CD4-positive, alpha-beta T cell treated with Interleukin-2 at 100 ng/mL for 4 hours (primary cell): ENCODE measurements at places on chromosomes 11 and 22.

DNA sequence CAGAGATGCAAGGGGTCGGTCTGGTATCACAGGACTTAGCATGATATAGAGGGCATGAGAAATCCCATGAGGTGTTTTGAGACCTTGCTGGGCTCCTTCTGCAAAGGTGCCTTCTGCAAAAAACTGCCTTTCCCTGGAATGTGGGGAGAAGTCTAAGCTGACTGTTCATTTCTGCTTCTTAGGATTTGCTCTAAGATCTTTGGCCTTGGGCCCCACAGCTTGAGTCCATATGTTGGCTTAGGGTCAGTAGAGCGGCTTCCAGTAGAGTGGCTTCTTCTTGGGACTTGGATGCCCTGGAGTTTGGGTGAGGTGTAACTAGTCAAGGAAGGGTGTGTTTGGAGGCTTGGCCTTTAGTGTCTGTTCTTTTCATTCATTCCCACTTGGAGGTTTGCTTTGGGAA, 37.0 kb downstream of the AMPD3 start:
- no peak for DNase-seq

GRCh38 chr22:35627267-35628041, 10.3 kb upstream of the MB start:
- peak; percentile 64 for DNase-seq

GRCh38 chr11:15379483-15379882, 264.8 kb downstream of the INSC start:
- no peak for DNase-seq

- no peak for DNase-seq
Observed at GRCh38 chr11:104581246-104581980, 316.8 kb downstream of the CASP12 start.

GRCh38 chr11:127182586-127183203, 182.1 kb upstream of the KIRREL3 start:
- no peak for DNase-seq

DNA sequence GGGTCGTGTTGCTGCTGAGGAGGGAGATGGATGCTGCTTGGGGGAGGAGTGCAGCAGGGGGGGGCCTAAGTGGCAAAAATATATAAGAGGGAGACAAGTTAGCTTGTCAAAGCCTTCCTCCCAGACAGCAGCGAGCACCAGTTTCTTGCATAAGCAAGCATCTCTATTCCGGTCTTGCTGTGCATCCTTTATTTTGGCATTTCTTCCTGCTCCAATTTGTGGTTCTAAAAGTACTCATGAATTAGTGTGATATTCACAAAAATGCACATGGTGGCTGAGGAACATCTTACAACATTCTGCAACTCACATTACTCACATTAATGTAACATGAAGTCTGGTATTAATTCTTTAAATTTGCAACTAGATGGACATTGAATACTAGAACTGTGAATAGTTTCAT, 32.1 kb downstream of the GDPD5 start:
- DNase-seq: no peak

DNA sequence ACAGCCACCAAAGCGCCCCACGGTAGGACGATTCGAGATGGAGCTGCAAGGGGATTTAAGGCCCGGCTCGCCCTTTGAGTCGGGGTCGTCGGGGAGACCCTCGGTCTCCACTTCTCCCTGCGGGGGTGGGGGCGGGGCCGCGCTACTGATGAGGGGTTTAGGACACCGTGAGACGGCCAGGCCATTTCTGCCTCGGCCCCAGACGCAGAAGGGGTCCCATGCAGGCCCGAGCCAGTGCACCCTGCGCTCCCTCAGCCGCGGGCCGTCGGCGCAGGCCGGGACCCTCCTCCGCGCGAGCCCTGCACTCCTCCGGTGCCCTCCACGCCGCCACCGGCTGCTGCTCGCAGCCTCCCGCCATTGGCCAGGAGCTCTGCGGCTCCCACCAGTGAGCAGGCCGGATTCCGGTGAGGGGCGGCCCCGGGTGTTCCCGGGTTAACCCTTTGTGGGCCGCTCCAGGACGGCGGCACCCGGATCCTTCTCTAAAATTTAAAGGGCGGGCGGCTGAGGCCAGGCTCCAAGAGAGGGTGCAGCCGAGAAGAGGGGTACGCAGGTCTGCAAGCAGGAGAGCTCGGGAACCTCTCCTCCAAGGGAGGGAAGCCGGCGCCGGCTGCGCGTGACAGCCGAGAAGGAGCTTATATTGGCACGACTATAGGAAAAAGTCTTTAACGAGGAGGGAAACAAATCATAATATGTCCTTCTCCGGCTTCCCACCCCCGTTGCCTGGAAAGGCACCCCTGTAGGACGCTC, 18.0 kb downstream of the CREB3L1 start:
- DNase-seq: peak; percentile 71

GRCh38 chr11:128956401-128957201, 13.9 kb upstream of the TP53AIP1 start:
- peak; percentile 49 for DNase-seq

DNA sequence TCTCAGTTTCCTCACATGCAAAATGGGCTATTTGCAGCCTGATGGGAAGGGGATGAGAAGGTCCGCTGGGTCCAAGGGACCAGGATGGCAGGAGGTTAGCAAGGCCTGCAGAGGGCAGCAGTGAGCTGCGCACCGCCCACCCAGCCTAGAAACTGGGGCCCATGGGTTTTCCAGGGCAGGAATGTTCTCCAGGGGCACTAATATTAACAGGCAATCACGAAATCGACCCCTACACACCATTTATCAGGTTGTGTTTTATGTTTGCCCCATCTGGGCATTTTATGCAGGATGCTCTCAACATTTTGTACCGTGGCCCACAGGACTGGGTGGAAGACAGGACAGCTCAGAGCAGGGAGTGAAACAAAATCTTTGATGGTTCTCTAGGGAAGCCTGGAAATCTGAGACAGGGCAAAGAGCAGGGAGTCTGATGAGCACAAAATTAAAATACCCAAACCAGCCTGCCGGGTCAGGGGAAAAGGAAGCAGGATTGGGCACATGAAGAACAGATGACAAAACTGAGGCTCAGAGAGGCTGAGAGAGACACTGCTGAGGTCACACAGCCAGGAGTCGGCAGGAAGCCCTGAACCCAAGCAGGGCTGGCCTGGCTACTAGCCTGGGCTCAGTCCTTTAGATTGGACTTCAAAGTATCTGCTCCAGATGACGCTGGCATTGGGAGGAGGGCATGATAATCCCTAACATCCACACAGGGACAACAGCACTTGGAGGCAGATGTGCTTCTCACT, 1.6 kb upstream of the BCR start:
- DNase-seq: peak; percentile 64

DNA sequence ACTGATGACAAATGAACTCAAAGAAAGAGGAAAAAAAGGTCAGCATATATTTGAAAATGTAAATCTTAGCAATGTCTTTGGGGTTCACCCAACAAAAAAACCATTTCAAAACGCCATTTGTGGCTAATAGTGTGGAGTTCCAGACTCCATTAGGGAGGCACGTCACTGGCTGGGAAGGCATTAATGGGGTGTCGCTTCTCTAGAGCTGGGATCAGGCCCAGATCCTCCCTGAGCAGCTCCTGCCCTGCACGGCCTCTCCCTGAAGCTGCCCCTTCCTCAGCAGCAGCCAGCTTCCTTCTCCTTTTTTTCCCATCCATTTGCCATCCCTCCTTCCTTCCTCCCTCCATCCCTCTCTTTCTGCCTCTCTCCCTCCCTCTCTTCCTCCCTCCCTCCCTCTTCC, 98.8 kb upstream of the LMO1 start:
- DNase-seq: no peak

DNA sequence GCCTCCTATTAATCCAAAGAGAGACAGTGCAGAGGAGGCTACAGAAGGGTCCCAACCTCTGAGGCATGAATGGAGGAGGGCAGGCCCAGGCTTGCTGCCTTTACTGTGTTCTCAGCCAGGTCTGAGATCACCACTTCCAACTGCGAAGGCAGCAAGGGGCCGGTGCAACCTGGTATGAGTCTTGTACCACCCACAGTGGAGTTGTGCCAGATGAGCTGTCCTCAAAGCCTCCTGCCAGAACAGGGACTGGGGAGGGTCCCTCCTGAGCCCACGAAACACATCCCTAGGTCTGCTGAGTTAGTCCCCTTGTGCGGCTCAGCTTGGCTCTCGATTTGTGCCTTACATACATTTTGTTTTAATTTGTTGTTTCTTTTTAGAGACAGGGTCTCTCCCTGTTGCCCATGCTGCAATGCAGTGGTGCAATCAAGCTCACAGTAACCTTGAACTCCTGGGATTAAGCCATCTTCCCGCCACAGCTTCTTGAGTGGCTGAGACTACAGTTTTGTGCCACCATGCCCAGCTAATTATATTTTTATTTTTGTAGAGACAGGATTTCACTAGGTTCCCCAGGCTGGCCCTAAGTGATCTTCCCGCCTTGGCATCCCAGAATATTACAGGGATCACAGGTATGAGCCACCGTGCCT, 9.3 kb downstream of the MIF start:
- no peak for DNase-seq
